Activated T-cell treated with anti-CD3 and anti-CD28 coated beads, Interleukin-2, amount 50 U/mL, for 72 hours (primary cell): ENCODE measurements at places on chromosomes 7 and 10. TPM values are rescaled to one million over a fixed set of nuclear protein-coding genes. Genes with fewer than 3 reads are reported as not detected.

GRCh38 chr10:9296190-9296589 lies 1241.7 kb downstream of the GATA3 start:
- DNase-seq, result no peak

DNA sequence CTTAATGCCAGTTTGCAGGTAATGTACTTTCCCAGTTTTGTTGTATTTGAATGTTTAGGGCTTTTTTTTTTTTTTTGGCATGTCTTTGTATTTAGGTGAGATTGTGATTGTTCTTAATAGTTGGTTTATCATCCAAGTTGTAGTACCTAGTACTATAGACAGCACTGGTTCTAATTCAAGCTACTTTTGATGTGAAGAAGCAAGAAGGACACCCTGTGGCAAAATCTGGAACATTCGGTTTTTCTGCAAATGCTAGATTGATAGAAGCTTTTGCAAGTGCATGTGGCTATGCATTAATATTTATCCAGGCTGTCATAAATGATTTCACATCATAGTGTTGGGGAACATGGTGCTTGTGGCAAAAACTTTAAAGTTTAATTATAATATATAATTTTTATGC lies 248.9 kb downstream of the FOXP2 start:
- no peak for DNase-seq

TDRD1 gene
- total RNA-seq, result 0.07 TPM

MYO1G gene
- total RNA-seq, result 606 TPM

DNA sequence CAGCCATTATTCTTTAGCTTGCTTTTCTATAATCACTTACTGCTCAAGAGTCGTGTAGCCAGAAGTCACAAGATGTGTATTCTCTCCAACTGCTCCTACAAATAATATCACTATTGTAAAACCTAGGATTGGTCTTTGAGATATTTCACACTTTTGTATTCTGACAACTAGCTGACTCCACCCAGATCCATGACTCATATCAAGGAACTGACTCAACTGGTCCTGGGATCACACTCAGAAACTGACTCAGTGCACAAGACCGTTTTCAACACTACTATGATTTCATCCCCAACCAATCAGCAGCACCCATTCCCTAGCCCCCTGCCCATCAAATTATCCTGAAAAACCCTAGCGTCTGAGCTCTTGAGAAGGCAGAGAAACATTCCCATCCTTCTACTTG lies 56.5 kb upstream of the ORC5 start:
- no peak for DNase-seq

BTBD16 gene
- total RNA-seq, result not detected

ASIC3 gene
- total RNA-seq, result 14.4 TPM

FAM131B gene
- total RNA-seq, result 3.1 TPM

MSMB gene
- not detected for total RNA-seq

DNA sequence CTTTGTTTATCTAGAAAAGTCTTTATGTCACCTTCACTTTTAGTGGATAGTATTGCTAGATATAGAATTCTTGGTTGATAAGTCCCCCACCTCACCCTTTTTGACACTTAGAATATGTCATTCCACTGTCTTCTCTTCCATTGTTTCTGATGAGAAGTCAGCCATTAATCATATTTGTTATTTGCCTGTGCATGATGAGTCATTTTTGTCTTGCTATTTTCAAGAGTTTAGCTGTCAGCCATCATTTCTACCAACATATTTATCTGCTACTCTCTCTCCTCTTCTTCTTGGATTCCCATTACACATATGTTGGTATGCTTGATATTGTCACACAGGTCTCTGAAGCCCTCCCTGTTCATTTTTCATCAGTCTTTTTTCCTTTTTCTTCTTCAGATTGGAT lies 160.8 kb upstream of the TCF7L2 start:
- no peak for DNase-seq

DNA sequence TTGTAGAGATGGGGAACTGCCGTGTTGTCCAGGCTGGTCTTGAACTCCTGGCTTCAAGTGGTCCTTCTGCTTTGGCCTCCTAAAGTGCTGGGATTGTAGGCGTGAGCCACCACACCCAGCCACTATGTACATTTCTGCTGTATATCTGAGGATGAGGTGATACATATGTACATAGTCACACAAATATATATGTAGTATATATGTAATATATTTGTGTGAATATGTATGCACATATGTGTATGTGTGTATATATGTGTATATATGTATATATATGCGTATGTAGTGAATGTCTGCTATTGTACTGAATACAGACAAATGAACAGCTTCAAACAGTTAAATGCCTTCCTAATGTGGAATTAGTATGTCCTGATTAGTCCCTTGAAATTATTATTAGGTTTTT lies 70.3 kb downstream of the EXOC6 start:
- DNase-seq, result no peak

PRSS37 gene
- not detected for total RNA-seq

DCLRE1A gene
- 15.4 TPM for total RNA-seq
